ENCODE measurements at places on chromosomes 13 and 19. TPM values are rescaled to one million over a fixed set of nuclear protein-coding genes. Genes with fewer than 3 reads are reported as not detected.

DNASE2 gene
- 8.4 TPM for total RNA-seq

APOC4 gene
- total RNA-seq = not detected

APOC1 gene
- total RNA-seq = not detected

APLP1 gene
- not detected for total RNA-seq

ATCAY gene
- not detected for total RNA-seq

CD37 gene
- total RNA-seq = 281 TPM

FCER2 gene
- 2.3 TPM for total RNA-seq

ANGPTL4 gene
- not detected for total RNA-seq

LILRB1 gene
- total RNA-seq = 0.87 TPM

GRCh38 chr13:48251611-48252081 lies 18.6 kb downstream of the ITM2B start:
- no peak for DNase-seq

GRCh38 chr13:89968470-89968869 lies 1379.0 kb upstream of the MIR17HG start:
- no peak for DNase-seq

DNA sequence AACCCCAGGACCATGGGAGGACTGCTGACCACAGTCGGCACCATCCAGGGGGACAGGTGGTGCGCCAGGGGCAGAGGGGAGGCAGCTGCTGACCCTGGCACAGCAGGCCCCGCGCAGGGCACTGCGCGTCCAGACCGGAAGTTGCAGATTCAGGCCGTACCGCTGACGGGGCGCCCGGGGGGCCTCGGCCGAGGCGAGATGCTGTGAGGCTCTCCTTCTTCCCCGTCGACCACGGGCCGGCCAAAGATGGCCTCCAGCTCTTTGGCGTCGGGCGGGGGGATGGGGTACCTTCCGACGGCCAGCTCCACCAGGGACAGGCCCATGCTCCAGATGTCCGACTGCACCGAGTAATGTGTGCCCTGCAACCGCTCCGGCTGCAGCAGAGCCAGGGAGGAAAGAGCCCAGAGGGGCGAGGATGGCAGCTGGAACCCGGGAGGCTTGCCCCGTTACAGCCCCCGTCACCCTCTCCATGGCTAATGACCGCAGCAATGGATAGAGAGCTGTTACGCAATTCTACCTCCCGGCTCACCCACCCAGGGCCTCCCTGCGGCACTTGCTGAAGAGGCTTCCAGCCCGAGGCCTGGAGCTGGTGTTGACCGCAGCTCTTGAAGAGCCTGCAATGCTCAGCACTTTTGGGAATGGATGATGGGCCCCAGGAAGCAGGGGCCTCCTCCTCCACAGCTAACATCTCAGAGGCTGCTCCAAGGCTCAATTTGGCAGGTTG lies 24.7 kb downstream of the MAP2K2 start:
- no peak for DNase-seq

DNA sequence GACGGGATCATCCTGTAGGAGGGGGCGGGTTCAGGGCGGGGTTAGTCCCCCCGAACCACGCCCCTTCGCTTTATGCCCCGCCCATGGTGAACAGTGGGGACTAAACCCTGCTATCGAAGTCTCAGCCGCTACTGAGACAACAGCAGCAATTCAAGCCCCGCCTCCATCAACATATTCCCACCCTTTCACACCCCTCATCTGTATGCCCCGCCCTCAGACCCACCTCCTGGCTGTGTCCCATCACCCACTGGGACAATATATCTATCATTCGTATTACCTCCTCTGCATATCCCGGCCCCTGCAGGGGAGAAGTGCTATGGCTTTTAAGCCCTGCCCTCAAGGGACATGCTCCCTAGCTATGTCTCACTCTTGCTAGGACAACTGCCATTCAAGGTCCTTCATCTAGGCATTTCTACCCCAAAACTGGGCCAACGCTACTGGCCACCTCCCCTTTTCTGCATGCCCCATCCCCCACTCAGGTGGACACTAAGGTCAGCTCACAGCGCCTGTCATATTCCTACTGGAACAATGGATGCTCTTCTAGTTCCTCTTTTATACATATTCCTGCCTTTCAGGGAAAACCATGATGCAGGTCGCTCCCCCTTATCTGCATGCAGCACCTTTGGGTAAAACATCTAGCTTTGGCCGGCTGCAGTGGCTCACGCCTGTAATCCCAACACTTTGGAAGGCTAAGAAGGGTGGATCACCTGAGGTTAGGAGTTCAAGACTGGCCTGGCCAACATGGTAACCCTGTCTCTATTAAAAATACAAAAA lies 11.9 kb downstream of the LRFN1 start:
- DNase-seq = no peak

DNA sequence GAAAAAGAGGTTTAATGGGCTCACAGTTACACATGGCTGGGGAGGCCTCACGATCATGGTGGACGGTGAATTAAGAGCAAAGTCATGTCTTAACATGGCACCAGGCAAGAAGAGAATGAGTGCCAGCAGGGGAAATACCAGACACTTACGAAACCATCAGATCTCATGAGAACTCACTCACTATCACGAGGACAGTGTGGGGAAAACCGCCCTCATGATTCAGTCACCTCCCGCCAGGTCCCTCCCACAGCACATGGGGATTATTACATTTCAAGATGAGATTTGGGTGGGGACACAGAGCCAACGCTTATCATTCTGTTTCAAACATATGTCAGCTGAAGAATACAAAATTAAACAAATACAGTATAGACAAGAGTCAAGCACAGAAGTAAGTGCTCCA lies 165.1 kb downstream of the PCCA start:
- DNase-seq = no peak

DNA sequence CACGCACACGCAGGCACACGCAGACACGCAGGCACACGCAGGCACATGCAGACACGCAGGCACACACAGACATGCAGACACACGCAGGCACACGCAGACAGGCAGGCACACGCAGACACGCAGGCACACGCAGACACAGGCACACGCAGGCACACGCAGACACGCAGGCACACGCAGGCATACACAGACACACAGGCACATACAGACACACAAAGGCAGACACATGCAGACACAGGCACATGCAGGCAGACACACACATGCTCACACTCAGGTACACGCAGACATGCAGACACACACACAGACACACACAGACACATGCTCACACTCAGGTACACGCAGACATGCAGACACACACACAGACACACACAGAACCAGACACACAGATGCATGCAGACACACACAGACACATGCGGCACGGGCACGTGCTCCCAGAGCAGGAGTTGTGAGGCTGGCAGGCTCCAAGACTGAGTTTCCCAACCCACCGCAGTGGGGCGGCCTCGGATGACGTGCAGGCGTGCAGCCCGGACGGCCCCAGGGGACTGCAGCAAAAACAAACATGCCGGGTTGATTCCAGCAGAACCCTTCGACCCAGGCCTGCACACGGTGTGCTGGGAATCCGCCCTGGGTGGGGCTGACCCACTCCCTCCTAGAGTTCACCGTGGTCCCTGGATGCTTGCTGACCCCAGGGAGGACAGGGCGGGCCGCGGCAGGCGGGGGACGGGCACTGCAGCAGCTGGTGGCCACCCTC lies 100.0 kb downstream of the GADD45B start:
- no peak for DNase-seq

GRCh38 chr19:7554990-7555864 lies 19.7 kb downstream of the PNPLA6 start:
- DNase-seq = peak; percentile 15

GRCh38 chr13:59360108-59360507 lies 803.6 kb downstream of the DIAPH3 start:
- no peak for DNase-seq

- no peak for DNase-seq
These were observed 3.7 kb downstream of the NDUFA11 start for GRCh38 chr19:5899728-5900526.

DNA sequence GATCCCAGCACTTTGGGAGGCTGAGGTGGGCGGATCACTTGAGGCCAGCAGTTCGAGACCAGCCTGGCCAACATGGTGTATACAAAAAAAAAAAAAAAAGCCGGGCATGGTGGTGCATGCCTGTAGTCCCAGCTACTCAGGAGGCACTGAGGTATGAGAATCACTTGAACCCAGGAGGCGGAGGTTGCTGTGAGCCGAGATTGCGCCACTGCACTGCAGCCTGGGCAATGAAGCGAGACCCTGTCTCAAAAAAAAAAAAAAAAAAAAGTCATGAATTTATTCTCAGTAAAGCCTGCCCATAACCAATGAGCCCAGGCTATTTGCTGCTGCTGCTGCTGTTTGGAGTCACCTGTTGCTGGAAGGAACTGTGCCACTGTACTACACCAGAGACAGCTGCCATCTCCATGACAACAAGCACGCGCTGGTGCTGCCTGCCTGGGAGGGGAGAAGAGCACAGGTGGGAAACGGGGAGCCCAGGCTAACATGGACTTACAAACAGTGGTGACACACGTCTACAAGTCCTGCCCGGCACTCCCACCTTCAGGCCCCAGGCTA lies 11.3 kb downstream of the ZFR2 start:
- no peak for DNase-seq

DNA sequence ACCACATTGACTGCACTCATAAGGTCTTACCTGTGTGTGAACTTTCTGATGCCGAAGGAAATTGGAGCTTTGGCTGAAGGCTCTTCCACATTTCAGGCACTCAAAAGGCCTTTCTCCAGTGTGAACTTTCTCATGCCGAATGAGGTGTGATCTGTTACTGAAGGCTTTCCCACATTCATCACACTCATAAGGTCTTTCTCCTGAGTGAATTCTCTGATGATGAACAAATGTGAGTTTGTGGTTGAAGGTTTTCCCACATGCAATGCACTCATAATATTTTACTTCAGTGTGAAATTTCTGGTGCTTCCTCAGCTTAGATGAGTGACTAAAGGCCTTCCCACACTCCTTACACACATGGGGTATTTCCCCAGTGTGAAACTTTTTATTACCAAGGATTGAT lies 5.7 kb downstream of the ZNF132 start:
- DNase-seq = no peak

GRCh38 chr13:26541678-26542568 lies 15.6 kb upstream of the WASF3 start:
- no peak for DNase-seq

DNA sequence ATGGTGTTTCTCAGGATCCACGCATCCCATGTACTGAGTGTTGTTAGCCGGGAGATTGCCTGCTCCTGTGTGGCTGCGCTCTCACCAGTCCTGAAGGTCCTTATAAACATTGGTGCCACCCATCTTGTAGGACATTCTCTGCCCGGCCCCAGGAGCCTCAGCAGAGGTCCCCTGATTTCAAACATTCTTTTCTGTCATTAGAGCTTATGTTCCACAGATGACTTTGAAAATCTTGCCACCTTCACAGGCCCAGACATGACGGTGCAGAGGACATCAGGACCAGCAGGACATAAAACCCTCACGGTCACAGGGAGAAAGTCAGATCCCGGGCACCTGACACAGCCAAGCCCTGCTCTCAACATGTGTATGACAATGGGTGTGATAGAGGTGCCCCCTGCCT lies 33.2 kb upstream of the PEPD start:
- no peak for DNase-seq

GRCh38 chr19:2294687-2295335 lies 12.8 kb upstream of the PEAK3 start:
- DNase-seq = no peak

- peak; percentile 43 for DNase-seq
These were observed 4.1 kb downstream of the DAZAP1 start for GRCh38 chr19:1411255-1412191.

- no peak for DNase-seq
These were observed 77.7 kb downstream of the ZNF726 start for GRCh38 chr19:23992348-23992747.

- DNase-seq = no peak
These were observed 3.8 kb downstream of the CPB2 start for GRCh38 chr13:46101002-46101401.

Measured in CD8-positive, alpha-beta T cell (primary cell).